ENCODE measurements at places on chromosomes 3 and 15.

GRCh38 chr15:29864501-29864900 lies 42.2 kb upstream of the TJP1 start:
- DNase-seq, result no peak
- H3K27ac ChIP-seq, result no peak overlapping the region
- no peak overlapping the region for H3K4me3 ChIP-seq
- no peaks in the 10 kb centered on the region for H3K27me3 ChIP-seq
- H3K4me1 ChIP-seq, result peaks cover 12% of the 10 kb centered on the region

DNA sequence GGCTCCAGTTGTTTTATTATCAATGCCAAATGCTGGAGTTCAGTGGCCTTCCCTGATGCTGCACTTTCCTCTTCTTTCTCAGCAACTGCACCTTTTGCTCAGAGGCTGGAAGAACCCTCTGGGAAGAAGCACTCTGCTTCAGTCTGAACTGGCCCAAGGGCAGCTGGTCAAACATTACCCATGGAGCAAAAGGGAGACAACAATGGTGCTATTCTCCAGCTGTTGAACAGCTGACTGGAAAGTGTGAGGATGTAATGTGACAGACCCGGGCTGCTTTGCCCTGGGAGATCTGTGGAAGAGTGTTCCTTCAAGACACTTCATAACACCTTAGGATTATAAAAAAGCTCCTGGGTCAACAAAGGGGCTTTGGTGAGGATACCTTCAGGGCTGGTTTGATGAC lies 84.9 kb downstream of the EPHB1 start:
- no peak overlapping the region for H3K27ac ChIP-seq
- DNase-seq, result no peak
- H3K4me3 ChIP-seq, result no peak overlapping the region

- H3K36me3 ChIP-seq, result no peaks in the 10 kb centered on the region
- H3K27ac ChIP-seq, result no peak overlapping the region
- DNase-seq, result no peak
- no peaks in the 10 kb centered on the region for H3K27me3 ChIP-seq
- H3K4me3 ChIP-seq, result no peak overlapping the region
Measured at GRCh38 chr15:49809894-49810609, 189.2 kb downstream of the DTWD1 start.

GRCh38 chr15:38888701-38889221 lies 324.1 kb upstream of the RASGRP1 start:
- H3K36me3 ChIP-seq, result no peaks in the 10 kb centered on the region
- H3K27me3 ChIP-seq, result no peaks in the 10 kb centered on the region
- no peak overlapping the region for H3K4me3 ChIP-seq
- DNase-seq, result no peak
- no peak overlapping the region for H3K27ac ChIP-seq
- H3K4me1 ChIP-seq, result peaks cover 29% of the 10 kb centered on the region

GRCh38 chr3:481680-482079 lies 285.1 kb downstream of the CHL1 start:
- no peaks in the 10 kb centered on the region for H3K36me3 ChIP-seq
- no peaks in the 10 kb centered on the region for H3K27me3 ChIP-seq
- no peaks in the 10 kb centered on the region for H3K4me1 ChIP-seq
- H3K4me3 ChIP-seq, result no peak overlapping the region

- peaks cover 2% of the 10 kb centered on the region for H3K4me1 ChIP-seq
- no peak for DNase-seq
- no peaks in the 10 kb centered on the region for H3K27me3 ChIP-seq
- no peaks in the 10 kb centered on the region for H3K36me3 ChIP-seq
- no peak overlapping the region for H3K4me3 ChIP-seq
- H3K27ac ChIP-seq, result no peak overlapping the region
Measured at GRCh38 chr15:36826948-36827347, 247.5 kb downstream of the CDIN1 start.

Measured in astrocyte (in vitro differentiated cells and primary cell).